Smooth muscle cell of the brain vasculature (primary cell): ENCODE measurements at places on chromosomes 2 and 18.

DNA sequence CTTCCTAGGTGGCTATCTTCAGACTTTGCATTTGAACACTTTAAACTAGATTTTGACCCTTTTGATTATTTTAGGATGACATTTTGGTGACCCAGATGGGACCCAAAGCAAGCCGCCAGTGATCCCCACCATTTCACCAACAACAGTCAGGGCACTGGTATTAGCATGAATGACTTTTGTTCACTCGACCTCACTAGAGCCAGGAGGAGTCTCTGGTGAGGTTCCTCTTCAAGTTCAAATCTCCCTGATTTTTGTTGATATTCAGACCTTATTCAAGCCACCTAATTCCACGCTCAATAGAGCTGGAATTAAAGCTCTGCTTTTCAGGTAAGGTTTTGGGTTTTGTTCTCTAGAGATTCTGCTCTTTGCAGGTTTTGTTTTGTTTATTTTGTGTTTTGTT lies 202.3 kb downstream of the MREG start:
- DNase-seq, result no peak

- no peak for DNase-seq
Observed at GRCh38 chr2:216118474-216118873, 9.3 kb downstream of the XRCC5 start.

- DNase-seq, result no peak
Observed at GRCh38 chr2:3784731-3785130, 81.4 kb downstream of the DCDC2C start.

DNA sequence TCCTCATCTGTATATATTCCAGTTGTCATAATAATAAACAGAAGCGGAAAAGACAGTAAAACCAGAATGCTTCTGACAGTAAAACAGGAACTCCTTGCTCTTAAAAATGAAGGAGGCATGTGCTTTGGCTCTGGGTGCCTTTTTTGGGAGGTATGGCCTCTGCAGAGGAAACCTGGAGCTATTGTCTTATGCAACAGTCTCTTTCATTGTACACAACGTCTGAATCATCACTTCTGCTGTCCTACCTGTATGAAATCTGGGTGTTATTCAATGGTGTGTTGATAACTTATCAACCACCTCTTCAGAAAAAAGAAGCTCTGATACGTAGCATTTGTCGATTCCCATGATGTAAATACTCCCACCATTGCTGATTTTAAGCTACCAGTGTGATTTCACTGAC lies 64.8 kb downstream of the CDCA7 start:
- DNase-seq, result no peak

DNA sequence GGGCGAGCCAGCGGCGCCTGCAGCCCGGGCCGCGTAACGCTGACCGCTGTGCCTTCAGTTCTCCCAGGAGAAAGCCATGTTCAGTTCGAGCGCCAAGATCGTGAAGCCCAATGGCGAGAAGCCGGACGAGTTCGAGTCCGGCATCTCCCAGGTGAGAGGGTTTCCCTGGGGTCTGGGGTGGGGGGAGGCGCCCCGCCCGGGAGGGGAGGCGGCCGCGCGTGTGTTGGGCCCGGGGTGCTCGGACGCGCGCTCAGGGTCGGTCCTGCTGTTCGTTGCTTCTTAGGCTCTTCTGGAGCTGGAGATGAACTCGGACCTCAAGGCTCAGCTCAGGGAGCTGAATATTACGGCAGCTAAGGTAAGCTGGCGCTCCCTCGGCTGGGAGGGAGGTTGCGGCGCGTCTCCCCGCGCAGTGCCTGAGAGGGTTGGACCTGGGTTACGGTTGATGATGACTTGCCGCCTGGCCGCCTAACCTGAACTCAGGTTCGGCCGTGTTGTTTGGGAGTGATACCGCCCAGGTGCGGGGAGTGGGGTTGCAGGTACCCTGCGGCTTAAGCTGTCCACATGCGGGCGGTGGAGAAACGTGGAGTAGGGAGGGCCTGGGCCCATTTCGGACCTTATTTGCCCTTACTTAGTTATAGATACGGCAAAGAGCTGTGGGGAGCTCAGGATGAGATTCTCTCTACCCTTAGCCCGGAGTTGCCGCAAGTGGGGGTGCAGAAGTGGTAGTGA lies 638 bp downstream of the RPS7 start:
- DNase-seq, result no peak

DNA sequence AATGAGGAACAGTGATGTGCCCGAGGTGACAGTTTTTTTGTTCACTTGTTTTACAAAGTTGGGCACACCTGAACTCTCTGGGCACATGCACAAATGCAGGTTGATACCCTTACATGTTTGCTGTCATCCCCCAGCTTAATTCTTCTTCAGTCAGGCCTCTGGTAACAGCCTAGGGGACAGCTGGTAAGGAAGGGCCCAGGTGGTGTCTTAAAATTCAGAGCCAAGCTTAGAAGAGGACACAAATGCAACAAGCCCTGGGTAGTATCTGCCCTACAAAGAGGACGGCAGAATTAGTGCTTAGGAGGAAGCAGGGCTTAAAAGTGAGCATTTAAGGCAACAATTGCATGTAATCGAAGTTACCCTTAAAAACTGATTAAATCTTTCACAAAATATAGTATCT lies 171.9 kb upstream of the ACAA2 start:
- no peak for DNase-seq

DNA sequence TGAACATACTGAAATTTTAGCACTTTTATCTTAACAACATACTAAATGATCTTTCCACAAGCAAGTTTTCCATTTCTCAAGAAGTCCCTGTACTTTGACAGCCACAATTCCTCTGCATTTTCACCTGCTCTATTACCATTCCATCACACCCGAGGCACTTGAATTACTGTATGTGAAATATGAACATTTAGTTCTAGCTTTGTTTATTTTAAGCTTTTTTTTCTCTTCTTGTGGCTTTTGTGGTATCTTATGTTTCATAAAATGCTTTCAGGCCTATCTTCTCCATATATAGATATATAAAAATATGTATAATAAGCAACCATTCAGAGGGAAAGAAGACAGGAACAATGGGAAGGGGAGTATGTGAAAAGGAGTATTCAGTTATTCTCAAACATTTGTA lies 693.9 kb downstream of the SATB2 start:
- no peak for DNase-seq

DNA sequence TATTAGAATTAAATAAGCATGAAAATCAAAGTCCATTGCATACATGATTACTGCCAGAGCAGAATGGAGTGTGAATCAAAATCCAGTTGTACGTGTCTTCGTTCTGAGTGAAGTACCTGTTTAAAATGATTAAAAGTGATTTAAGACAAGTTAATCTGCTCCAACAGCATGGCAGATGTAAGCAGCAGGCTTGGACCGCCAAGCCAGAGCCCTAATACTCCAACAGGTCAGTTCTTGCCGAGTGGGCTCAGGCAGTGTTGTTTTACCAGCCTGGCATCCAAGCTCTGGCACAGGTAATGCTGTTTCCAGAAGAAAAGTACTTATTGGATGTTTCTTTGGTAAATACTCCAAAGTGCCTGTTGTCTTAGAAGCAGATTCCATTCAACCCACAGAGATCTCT lies 171.4 kb upstream of the EPAS1 start:
- no peak for DNase-seq

GRCh38 chr18:77022556-77022955 lies 110.0 kb downstream of the MBP start:
- no peak for DNase-seq

DNA sequence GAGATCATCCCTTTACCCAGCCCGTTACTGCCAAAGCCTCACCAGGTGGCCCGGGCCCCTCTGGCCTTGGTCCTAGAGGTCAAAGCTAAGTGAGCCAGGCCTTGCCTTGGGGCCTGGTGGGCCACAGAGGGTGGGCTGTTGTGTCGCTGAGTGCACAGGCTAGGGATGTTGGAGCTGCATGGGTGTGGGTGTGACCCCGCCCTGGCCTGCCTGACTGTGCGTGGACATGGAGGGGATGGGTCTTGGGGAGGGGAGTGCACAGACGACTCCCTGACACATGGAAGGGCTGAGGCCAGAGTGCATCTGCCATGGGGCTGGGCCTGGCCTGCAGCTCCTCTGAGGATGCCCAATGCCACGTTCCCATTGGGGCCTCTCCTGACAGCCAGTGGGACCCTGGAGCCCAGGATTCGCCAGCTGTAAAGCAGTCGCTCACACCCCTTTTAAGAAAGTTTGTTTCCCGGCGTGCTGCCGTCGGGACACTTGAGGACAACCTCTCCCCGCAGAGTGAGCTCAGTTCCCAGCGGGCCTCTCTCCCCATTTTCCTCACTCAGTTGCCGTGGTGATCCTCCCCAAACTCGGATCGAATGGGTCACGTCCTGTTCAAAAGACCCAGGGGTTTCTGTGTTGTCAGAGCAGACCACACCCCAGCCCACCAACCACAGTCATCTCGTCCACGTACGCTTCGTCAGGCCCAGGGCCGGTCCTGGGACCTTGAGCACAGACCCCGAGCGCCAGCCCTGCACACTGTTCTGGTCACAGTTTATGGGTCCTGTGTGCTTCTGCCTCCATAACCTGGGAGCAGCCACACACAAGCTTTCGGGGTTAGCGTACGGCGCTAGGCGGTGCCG lies 93.5 kb downstream of the NFATC1 start:
- DNase-seq, result no peak

DNA sequence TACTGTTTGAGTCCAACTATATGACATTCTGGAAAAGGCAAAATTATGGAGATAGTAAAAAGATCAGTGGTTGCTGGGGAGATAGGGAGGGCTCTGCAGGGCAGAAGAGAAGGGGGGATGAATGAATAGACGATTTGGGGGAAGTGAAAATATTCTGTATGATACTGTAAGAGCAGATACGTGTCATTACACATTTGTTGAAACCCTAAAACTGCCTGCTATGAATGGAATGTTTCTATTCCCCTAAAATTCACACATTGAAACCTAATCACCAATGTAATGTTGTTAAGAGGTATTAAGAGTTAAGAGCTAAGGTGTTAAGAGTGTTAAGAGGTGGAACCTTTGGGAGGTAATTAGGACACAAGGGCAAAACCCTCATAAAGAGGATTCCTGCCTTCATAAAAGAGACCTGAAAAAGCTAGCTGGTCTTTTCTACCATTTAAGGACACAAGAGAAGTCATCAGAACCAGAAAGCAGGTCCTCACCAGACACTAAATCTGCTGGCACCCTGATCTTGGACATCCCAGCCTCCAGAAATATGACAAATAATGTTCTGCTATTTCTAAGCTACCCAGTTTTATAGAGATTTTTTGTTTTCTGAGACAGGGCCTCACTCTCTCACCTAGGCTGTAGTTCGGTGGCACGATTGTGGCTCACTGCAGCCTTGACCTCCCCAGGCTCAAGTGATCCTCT lies 76.2 kb downstream of the ATAD2B start:
- DNase-seq, result no peak

DNA sequence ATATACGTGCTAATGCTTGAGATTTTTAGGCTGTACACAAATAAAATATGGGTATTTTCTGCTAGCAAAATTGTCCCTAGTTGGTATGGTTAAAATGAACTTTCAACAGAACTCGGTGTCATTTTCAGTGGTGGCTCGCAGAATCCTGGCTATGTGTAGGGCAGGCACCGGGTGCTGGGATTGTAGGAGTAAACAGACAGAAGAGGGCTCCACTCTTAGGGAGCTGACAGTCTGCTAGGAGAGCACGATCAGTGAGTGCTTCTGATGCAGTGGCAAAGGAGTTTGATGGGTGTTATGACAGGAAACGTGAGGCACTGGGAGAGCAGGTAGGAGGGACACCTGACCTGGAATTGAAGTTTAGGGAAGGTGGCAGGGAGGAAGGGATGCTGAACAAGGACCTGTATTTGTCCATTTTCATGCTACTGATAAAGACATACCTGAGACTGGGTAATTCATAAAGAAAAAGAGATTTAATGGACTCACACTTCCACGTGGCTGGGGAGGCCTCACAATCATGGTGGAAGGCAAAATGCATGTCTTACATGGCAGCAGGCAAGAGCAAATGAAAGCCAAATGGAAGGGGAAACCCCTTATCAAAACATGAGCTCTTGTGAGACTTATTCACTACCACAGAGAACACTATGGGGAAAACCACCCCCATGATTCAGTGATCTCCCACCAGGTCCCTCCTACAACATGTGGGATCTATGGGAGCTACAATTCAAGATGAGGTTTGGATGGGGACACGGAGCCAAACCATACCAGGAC lies 105.4 kb upstream of the LCLAT1 start:
- no peak for DNase-seq

GRCh38 chr2:200469708-200470211 lies 40.1 kb downstream of the KCTD18 start:
- DNase-seq, result no peak

DNA sequence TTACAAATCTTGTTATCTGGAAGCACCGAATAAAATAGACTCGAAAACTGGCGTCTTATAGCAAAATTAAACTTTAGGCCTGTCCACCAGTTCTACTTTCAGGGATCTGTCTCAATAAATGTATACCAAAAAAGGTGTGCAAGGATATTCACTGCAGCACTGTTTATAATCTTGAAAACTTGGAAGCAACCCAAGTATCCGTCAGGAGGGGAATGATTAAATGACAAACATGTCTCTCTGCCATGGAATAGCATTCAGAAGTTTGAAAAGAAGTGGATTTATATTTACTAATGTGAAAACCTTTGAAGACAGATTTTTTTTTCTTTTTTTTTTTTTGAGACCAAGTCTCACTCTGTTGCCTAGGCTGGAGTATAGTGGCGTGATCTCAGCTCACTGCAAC lies 32.3 kb upstream of the SATB2 start:
- no peak for DNase-seq

- no peak for DNase-seq
Observed at GRCh38 chr2:224946895-224947294, 95.4 kb downstream of the DOCK10 start.

- DNase-seq, result no peak
Observed at GRCh38 chr2:234747032-234747431, 204.8 kb upstream of the SH3BP4 start.

DNA sequence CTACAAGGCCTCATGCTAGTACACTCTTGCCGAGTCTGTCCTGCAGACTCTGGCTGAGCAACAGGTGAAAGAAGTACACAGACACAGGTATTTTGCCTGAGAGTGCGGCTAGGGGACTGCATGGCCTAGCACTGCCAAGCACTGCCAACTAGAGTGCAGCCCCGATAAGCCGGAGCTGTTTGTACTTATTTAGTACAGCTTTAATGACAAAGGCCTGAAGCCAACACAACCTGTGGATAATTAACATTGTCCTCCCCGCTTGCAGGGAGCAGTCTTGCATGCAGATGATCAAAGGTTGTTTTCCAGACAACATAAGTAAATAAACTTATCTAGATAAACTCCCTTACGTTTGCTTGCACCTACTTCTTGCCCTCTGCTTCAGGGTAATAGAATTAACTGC lies 63.7 kb upstream of the MMADHC start:
- no peak for DNase-seq

- no peak for DNase-seq
Observed at GRCh38 chr2:42087857-42088195, 40.0 kb downstream of the PKDCC start.

GRCh38 chr2:221397187-221397586 lies 174.9 kb downstream of the EPHA4 start:
- DNase-seq, result no peak

- no peak for DNase-seq
Observed at GRCh38 chr2:177147093-177147694, 65.4 kb upstream of the HNRNPA3 start.

GRCh38 chr2:96831679-96832078 lies 12.1 kb downstream of the ANKRD23 start:
- DNase-seq, result no peak

- DNase-seq, result no peak
Observed at GRCh38 chr2:70442301-70443077, 111.1 kb downstream of the TGFA start.

- no peak for DNase-seq
Observed at GRCh38 chr2:234029150-234029733, 21.3 kb upstream of the SPP2 start.
